ENCODE measurements at places on chromosomes 5 and 9. TPM values are rescaled to one million over a fixed set of nuclear protein-coding genes. Genes with fewer than 3 reads are reported as not detected.

- peak; percentile 90 for DNase-seq
Observed at GRCh38 chr5:151699071-151699901, 12.6 kb upstream of the SPARC start.

GRCh38 chr5:1505506-1506241, 18.1 kb downstream of the LPCAT1 start:
- DNase-seq, result no peak

- no peak for DNase-seq
Observed at GRCh38 chr5:14779975-14780374, 91.6 kb downstream of the ANKH start.

DNA sequence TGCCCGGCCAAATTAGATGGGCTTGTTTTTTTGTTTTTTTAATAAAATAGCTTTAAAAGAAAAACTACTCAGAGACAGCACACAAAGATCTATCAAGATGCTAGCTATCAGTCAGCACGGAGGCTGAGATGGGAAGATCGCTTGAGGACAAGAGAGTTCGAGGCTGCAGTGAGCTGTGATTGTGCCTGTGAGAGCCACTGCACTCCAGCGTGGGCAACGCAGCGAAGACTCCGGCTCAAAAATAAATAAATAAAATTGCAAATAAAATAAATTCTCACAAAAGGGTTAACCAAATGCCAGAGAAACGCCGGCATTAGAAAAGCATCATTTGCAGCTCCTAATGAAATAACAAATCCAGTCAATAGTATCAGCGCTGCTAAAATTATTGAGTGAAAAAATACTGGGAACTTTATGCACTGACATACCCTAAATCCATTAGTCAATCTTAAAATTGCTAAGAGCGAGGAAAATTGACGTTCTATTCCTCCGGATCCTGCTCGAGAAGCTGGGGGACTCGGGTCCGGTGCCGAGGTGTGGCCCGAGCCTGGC, 681 bp downstream of the CPLANE1 start:
- no peak for DNase-seq

- no peak for DNase-seq
Observed at GRCh38 chr5:135851186-135851914, 16.9 kb downstream of the SLC25A48 start.

- DNase-seq, result no peak
Observed at GRCh38 chr5:42689391-42689790, 67.2 kb upstream of the CCDC152 start.

FAT2 gene
- 5.0 TPM for total RNA-seq

EQTN gene
- 0.74 TPM for total RNA-seq

FOXD1 gene
- total RNA-seq, result 0.58 TPM

MYORG gene
- total RNA-seq, result 2.4 TPM

PPP2CA gene
- 67.5 TPM for total RNA-seq

All from urinary bladder (tissue), 4 donors.